Karpas-422 (cell line): ENCODE measurements at places on chromosomes 4 and X. TPM values are rescaled to one million over a fixed set of nuclear protein-coding genes. Genes with fewer than 3 reads are reported as not detected.

PPA2 gene
- 138 and 176 TPM in 2 replicates for total RNA-seq

ANTXR2 gene
- total RNA-seq = not detected in 2 replicates

RRH gene
- 0.40 TPM in 1 of 2 replicates, not detected in the other for total RNA-seq

FGFBP2 gene
- not detected in 2 replicates for total RNA-seq

HSD17B11 gene
- total RNA-seq = 4.7 and 31.0 TPM in 2 replicates

NPY1R gene
- not detected in 2 replicates for total RNA-seq

C4orf50 gene
- 0.19 and 0.32 TPM in 2 replicates for total RNA-seq

GC gene
- total RNA-seq = not detected in 2 replicates

CXCL8 gene
- not detected in 2 replicates for total RNA-seq

PAGE4 gene
- not detected in 2 replicates for total RNA-seq

TCP11X2 gene
- total RNA-seq = not detected in 2 replicates

XK gene
- total RNA-seq = 0.04 TPM in 2 replicates

TMEM156 gene
- 152 and 240 TPM in 2 replicates for total RNA-seq

MAML3 gene
- 20.0 and 20.8 TPM in 2 replicates for total RNA-seq

GPC3 gene
- total RNA-seq = not detected in 2 replicates

KCTD8 gene
- total RNA-seq = not detected in 2 replicates

VCX gene
- not detected in 2 replicates for total RNA-seq

CITED1 gene
- 0.26 TPM in 1 of 2 replicates, not detected in the other for total RNA-seq

MGARP gene
- total RNA-seq = not detected in 2 replicates

LEF1 gene
- total RNA-seq = not detected in 2 replicates

GPAT3 gene
- not detected in 2 replicates for total RNA-seq

PNMA3 gene
- not detected in 2 replicates for total RNA-seq

MND1 gene
- total RNA-seq = 46.9 and 47.1 TPM in 2 replicates

RTL9 gene
- total RNA-seq = 0.07 TPM in 1 of 2 replicates, not detected in the other

JCHAIN gene
- 51.0 and 77.5 TPM in 2 replicates for total RNA-seq

OPHN1 gene
- total RNA-seq = not detected in 2 replicates

CACNA1F gene
- not detected in 2 replicates for total RNA-seq

NXF2 gene
- total RNA-seq = not detected in 2 replicates

SPARCL1 gene
- 0.11 TPM in 1 of 2 replicates, not detected in the other for total RNA-seq

GLA gene
- total RNA-seq = 25.8 and 30.1 TPM in 2 replicates

NAA11 gene
- total RNA-seq = not detected in 2 replicates

C4orf36 gene
- not detected in 2 replicates for total RNA-seq
